GM23248 (cell line): ENCODE measurements at places on chromosomes 13 and 19. TPM values are rescaled to one million over a fixed set of nuclear protein-coding genes. Genes with fewer than 3 reads are reported as not detected.

DNA sequence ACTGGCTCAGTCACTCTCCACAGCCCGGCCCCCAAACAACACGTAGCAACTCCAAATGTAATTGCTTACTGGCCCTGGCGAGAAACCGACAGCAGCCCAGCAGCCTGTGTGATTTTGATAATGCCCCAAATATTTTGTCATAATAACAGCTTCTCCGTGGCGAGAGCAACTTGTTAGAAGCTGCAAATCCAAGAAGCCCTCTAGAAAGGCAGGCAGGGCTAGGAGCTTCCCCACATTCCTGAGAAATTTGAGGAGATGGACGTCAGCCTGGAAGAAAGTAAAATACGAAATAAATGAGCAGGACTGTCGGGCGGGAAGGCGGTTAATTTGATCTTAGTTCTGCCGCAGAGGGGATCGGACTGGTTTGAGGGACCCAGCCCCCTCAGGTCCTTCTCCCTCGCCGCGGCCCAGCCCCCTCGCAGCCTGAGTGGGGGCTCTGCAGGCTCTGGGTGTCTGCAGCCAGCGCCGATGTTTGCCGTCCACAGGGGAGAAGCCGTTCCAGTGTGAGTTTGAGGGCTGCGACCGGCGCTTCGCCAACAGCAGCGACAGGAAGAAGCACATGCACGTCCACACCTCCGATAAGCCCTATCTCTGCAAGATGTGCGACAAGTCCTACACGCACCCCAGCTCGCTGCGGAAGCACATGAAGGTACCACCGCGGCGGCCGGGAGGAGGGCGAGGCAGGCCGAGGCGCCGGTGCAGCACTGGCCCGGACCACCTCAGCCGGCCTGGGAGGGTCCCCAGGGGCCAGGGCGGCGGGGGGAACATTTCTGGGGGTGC is 3.1 kb downstream of the ZIC2 start:
- no peak for DNase-seq
- H3K4me3 ChIP-seq, result no peak overlapping the region
- peaks cover 78% of the 10 kb centered on the region for H3K27me3 ChIP-seq

RHPN2 gene
- 1.3 and 4.8 TPM in 2 replicates for total RNA-seq

DNA sequence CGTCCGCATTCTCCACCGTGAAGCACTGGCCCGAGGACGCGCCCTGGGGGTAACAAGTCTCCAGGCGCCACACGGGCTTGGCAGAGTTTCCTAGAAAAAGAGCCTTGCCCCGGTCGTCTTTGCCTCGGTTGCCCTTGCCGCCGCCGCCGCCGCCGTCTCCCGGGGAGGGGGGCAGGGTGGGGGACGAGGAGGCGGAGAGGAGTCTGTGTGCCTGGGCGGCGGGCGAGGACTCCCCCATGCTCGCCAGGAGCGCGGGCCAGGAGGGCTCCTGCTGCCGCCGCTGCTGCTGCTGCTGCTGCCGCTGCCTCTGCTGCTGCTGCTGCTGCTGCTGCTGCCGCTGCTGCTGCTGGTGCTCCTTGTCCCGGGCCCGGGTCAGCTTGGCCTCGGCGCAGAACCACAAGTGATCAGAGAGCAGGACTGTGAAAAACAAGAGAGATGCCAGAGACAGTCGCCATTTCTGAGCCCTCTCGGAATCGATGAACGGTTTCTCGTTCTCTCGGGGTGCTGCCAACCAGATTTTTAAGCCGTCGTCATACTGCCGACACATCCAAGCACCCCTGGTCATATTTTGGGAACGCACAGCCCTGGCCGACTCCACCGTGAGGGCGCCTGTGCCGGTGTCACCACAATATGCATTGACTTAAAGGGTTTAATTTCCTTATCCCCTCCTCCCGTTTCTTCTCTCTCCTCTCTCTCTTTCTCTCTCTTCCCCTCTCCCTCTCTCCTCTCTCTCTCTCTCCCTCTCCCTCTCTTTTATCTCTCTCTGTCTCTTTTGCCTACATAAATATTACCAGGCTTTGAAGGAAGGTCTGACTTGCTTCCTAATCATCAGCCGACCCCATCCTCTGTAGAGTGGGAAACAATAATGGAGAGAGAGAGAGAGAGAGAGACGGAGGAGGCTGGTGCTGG is 349.1 kb downstream of the LIG4 start:
- H3K4me1 ChIP-seq, result peaks cover 19% of the 10 kb centered on the region
- DNase-seq, result peak; percentile 68
- no peaks in the 10 kb centered on the region for H3K27me3 ChIP-seq
- peak overlapping the region; percentile 74 for H3K27ac ChIP-seq

- DNase-seq, result peak; percentile 2
- no peak overlapping the region for H3K27ac ChIP-seq
- no peaks in the 10 kb centered on the region for H3K4me1 ChIP-seq
- no peaks in the 10 kb centered on the region for H3K36me3 ChIP-seq
- no peak overlapping the region for H3K4me3 ChIP-seq
- no peaks in the 10 kb centered on the region for H3K27me3 ChIP-seq
Measured at GRCh38 chr19:29404951-29405727, 120.7 kb upstream of the VSTM2B start.

GRCh38 chr19:45446295-45446694 is 21.5 kb upstream of the FOSB start:
- H3K4me3 ChIP-seq, result no peak overlapping the region
- peaks cover 8% of the 10 kb centered on the region for H3K4me1 ChIP-seq
- H3K27ac ChIP-seq, result no peak overlapping the region
- no peaks in the 10 kb centered on the region for H3K27me3 ChIP-seq

GRCh38 chr19:34391813-34392212 is 12.4 kb upstream of the PDCD2L start:
- peaks cover 35% of the 10 kb centered on the region; the same call in 1 of the 2 replicates for H3K36me3 ChIP-seq
- no peaks in the 10 kb centered on the region for H3K27me3 ChIP-seq
- no peak overlapping the region for H3K4me3 ChIP-seq
- DNase-seq, result no peak
- H3K4me1 ChIP-seq, result no peaks in the 10 kb centered on the region

TCF3 gene
- total RNA-seq, result 58.9 and 60.6 TPM in 2 replicates

DNA sequence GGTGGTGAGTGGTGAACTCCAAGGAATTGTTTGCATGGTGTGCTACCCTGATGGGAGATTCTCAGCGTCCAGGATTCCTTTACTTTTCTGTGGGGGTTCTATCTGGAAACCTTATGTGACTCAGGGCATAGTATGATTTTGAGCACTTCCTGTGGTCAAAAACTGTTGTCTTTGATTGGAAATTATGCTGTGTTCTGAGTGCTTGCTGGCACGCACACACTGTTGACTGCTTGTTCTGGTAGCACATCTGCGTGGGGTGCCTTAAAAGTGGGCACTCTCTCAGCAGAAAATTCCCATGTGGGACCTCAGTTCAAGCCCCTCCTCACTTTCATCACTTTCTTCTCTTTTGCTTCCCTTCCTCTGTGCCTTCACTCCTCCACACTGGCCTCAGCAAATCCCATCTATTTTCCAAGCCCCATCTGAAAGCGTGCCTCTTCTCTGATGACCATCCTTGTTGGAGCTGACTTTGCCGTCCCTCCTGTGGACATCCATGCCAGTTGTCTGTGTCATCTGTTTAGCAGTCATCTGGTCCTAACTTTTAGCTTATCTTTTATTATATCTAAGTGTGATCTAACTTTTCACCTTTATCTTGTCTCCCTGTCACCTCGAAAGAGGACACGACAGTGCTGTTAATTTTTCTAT is 56.4 kb upstream of the NPAS1 start:
- peak; percentile 96 for DNase-seq
- H3K36me3 ChIP-seq, result peaks cover 6% of the 10 kb centered on the region; the same call in 1 of the 2 replicates
- peak overlapping the region; percentile 97 for H3K27ac ChIP-seq

POGLUT2 gene
- 26.0 and 26.7 TPM in 2 replicates for total RNA-seq

DNA sequence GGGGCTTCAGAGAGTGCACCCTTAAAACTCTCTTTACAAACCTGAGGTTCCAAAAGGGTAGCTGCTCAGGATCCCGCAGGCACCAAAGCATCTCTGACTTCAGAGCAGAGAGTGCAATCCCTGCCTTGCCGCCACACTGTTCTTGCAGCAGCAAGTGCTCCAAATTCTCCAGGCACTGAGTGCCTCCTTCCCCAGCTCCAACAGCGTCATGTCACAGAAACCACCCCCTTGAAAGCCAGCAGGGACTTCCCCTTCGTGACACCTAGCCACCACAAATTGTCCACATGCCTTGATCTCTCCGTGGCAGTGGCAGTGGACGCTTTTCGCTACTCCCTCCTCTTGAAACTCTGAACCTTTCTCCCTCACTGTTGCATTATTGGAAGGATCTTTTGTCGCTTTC is 39.9 kb downstream of the MBNL2 start:
- H3K27me3 ChIP-seq, result no peaks in the 10 kb centered on the region
- H3K4me1 ChIP-seq, result peaks cover 38% of the 10 kb centered on the region
- DNase-seq, result no peak
- H3K36me3 ChIP-seq, result no peaks in the 10 kb centered on the region; the same call in 1 of the 2 replicates

SLC7A9 gene
- not detected in 2 replicates for total RNA-seq

DNA sequence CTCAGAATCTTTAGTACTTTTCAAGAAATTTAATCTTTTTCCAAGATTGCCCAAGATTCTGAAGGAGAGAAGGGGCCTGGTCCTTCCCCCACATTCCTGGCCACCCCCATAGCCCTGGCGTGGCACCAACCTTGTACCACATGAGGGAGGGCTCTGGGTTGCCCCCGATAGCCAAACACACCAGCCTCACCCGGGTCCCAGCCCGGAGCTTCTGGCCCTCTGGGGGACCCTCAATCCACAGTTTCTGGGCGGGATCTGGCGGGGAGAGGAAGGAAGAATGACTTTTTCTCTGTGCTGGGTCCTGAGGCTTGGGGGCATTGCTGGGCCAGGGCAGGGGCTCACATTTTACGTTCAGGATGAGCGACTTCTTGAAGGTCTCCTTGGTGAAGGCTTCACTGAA is 4.4 kb downstream of the NPHS1 start:
- no peaks in the 10 kb centered on the region for H3K36me3 ChIP-seq
- DNase-seq, result no peak
- H3K27me3 ChIP-seq, result peaks cover 83% of the 10 kb centered on the region
- no peak overlapping the region for H3K27ac ChIP-seq
